ENCODE measurements at places on chromosomes 7 and 10.

DNA sequence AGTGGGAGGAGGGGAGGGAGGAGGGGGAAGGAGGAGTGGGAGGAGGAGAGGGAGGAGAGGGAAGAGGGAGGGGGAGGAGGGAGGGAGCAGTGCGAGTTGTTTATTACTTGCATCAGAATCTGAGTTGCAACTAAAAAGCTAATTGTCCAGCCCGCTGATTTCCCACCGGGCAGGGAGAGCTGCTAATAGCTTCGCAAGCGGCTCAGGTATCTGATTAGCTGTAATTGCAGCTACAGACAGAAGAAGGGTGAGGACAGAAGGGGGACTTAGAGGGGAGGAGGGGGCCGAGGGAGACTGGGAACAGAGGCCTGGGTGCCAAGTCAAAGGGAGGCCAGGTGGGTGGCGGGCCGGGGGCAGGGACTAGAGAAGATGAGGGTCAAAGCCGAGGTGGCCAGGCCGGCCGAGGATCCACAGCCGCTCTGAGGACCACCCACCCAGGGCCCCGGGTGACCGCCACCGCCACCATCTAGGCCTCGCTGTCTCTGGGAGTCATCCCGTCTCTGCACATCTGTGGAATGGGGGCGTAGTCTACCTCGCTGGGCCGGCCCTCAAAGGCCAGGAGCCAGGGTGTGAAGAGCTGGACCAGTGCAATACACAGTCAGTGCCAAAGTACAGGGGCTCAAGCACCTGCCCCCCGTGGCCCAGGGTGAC is 54.2 kb downstream of the MICALL2 start:
- no peak overlapping the region for H3K27ac ChIP-seq
- no peak overlapping the region for H3K4me3 ChIP-seq
- H3K27me3 ChIP-seq: peaks cover 100% of the 10 kb centered on the region
- no peaks in the 10 kb centered on the region for H3K36me3 ChIP-seq

GRCh38 chr7:102427019-102427405 is 6.4 kb upstream of the ORAI2 start:
- H3K27me3 ChIP-seq: no peaks in the 10 kb centered on the region
- H3K27ac ChIP-seq: peak overlapping the region; percentile 12
- no peaks in the 10 kb centered on the region for H3K4me1 ChIP-seq
- no peak for DNase-seq
- H3K4me3 ChIP-seq: no peak overlapping the region
- H3K36me3 ChIP-seq: peaks cover 44% of the 10 kb centered on the region

- no peaks in the 10 kb centered on the region for H3K27me3 ChIP-seq
- no peak overlapping the region for H3K4me3 ChIP-seq
- no peaks in the 10 kb centered on the region for H3K36me3 ChIP-seq
- peak overlapping the region; percentile 63 for H3K27ac ChIP-seq
- no peaks in the 10 kb centered on the region for H3K4me1 ChIP-seq
Measured at GRCh38 chr10:112783351-112784021, 166.6 kb upstream of the TCF7L2 start.

GRCh38 chr10:29151005-29151404 is 137.9 kb upstream of the LYZL1 start:
- H3K36me3 ChIP-seq: no peaks in the 10 kb centered on the region
- no peaks in the 10 kb centered on the region for H3K27me3 ChIP-seq
- no peak overlapping the region for H3K27ac ChIP-seq
- DNase-seq: no peak
- no peak overlapping the region for H3K4me3 ChIP-seq

DNA sequence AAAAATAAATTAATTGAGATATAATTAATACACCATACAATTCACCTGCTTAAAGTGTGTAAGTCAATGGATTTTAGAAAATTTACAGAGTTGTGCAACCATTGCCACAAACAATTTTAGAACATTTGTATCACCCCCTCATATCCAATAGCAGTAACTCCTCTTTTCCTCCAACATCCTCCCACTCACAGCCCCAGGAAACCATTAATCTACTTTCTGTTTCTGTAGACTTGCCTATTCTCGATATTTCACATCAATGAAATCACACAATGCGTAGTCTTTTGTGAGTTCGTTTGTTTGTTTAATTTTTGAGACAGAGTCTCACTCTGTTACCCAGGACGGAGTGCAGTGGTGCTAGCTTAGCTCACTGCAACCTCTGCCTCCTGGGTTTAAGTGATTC is 13.7 kb upstream of the HERC4 start:
- DNase-seq: no peak
- H3K27me3 ChIP-seq: no peaks in the 10 kb centered on the region
- peak overlapping the region; percentile 58 for H3K4me3 ChIP-seq
- peaks cover 27% of the 10 kb centered on the region for H3K4me1 ChIP-seq
- peak overlapping the region; percentile 82 for H3K27ac ChIP-seq

- no peaks in the 10 kb centered on the region for H3K36me3 ChIP-seq
- no peak overlapping the region for H3K4me3 ChIP-seq
- no peaks in the 10 kb centered on the region for H3K27me3 ChIP-seq
Measured at GRCh38 chr7:40151504-40151903, 16.7 kb downstream of the SUGCT start.

DNA sequence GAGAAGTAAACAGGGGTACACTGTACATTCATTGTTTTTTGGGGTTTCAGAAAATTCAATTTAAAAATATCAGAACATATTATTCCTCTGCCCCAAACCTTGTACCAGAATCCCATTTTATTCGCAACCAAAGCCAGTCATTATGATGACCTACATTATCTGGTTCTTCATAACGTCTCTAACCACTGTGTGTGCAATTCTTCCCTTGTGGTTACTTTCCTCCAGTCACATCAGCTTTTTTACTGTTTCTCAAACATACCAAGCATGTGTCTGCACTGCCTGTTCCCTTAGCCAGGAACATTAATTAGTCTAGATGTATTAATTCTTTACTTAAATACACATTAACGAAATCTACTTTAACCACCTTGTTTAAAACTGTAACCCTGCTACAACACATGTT is 64.8 kb downstream of the THSD7A start:
- H3K36me3 ChIP-seq: no peaks in the 10 kb centered on the region
- no peak overlapping the region for H3K4me3 ChIP-seq
- no peaks in the 10 kb centered on the region for H3K27me3 ChIP-seq
- DNase-seq: no peak
- H3K27ac ChIP-seq: no peak overlapping the region
- no peaks in the 10 kb centered on the region for H3K4me1 ChIP-seq

- H3K4me3 ChIP-seq: no peak overlapping the region
- no peaks in the 10 kb centered on the region for H3K36me3 ChIP-seq
- peaks cover 9% of the 10 kb centered on the region for H3K27me3 ChIP-seq
- H3K27ac ChIP-seq: no peak overlapping the region
- H3K4me1 ChIP-seq: peaks cover 11% of the 10 kb centered on the region
Measured at GRCh38 chr10:966466-967235, 21.6 kb upstream of the GTPBP4 start.

- H3K27ac ChIP-seq: no peak overlapping the region
- no peak overlapping the region for H3K4me3 ChIP-seq
- DNase-seq: no peak
- H3K27me3 ChIP-seq: no peaks in the 10 kb centered on the region
Measured at GRCh38 chr10:96678725-96679124, 41.6 kb downstream of the PIK3AP1 start.

DNA sequence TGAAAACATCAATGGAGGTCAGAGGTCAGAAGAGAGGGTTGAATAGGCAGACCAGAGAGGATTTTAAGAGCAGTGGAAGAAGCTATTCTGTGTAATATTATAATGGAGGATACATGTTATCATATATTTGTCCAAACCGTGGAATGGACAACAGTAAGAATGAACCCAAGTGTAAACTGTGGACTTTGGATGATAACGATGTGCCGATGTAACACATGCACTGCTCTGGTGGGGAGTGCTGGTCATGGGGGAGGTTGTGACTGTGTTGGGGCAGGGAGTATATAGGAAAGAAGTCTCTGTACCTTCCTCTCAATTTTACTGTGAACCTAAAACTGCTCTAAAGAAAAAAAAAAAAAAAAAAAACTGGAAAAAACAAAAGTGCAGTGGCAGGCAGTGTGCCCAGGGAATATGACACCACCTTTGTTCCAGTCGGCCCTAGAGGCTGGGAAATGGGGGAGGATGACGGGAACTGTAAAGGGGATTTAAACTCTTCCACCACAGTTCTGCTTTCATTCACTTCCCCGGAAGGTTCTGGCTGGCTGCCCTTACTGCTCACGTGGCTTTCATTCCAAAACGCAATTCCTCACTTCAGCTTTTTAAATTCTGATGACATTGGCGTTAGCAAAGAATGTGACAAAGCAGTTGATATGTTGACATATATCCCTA is 113.7 kb upstream of the ANKRD1 start:
- peaks cover 27% of the 10 kb centered on the region for H3K4me1 ChIP-seq
- no peaks in the 10 kb centered on the region for H3K36me3 ChIP-seq
- H3K27me3 ChIP-seq: no peaks in the 10 kb centered on the region

- no peak for DNase-seq
- H3K27me3 ChIP-seq: no peaks in the 10 kb centered on the region
- peaks cover 16% of the 10 kb centered on the region for H3K4me1 ChIP-seq
- no peaks in the 10 kb centered on the region for H3K36me3 ChIP-seq
- H3K4me3 ChIP-seq: no peak overlapping the region
Measured at GRCh38 chr7:69768986-69769595, 170.8 kb downstream of the AUTS2 start.

GRCh38 chr7:83486536-83486935 is 162.4 kb downstream of the SEMA3E start:
- H3K4me3 ChIP-seq: no peak overlapping the region
- no peaks in the 10 kb centered on the region for H3K36me3 ChIP-seq

- H3K36me3 ChIP-seq: no peaks in the 10 kb centered on the region
- no peak for DNase-seq
- peak overlapping the region; percentile 54 for H3K4me3 ChIP-seq
- H3K27ac ChIP-seq: no peak overlapping the region
Measured at GRCh38 chr10:101227429-101228152, 1.7 kb downstream of the LBX1 start.

GRCh38 chr10:117137031-117137910 is 799 bp downstream of the VAX1 start:
- peaks cover 44% of the 10 kb centered on the region for H3K4me1 ChIP-seq
- H3K4me3 ChIP-seq: peak overlapping the region; percentile 58

DNA sequence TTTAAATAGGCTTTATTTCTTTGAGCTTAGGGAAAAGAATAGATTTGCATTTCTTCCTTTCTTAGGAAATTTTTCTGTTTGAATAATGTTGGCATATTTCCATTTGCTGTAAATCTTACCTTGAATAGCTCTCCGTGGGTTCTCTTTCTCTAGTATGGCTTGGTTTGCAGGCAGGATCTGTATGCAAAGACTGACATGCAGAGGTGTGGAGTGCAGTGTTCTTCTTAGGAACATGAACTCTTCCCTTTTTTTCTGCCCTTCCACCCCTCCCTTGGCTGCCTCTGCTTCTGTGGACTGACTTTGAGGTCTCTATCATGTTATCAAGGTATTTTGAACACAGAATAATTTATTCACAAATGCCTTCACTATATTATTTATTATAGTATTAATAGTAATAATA is 222.8 kb downstream of the LHFPL3 start:
- no peak for DNase-seq
- no peaks in the 10 kb centered on the region for H3K4me1 ChIP-seq
- no peaks in the 10 kb centered on the region for H3K36me3 ChIP-seq
- H3K27ac ChIP-seq: no peak overlapping the region
- no peaks in the 10 kb centered on the region for H3K27me3 ChIP-seq
- no peak overlapping the region for H3K4me3 ChIP-seq

DNA sequence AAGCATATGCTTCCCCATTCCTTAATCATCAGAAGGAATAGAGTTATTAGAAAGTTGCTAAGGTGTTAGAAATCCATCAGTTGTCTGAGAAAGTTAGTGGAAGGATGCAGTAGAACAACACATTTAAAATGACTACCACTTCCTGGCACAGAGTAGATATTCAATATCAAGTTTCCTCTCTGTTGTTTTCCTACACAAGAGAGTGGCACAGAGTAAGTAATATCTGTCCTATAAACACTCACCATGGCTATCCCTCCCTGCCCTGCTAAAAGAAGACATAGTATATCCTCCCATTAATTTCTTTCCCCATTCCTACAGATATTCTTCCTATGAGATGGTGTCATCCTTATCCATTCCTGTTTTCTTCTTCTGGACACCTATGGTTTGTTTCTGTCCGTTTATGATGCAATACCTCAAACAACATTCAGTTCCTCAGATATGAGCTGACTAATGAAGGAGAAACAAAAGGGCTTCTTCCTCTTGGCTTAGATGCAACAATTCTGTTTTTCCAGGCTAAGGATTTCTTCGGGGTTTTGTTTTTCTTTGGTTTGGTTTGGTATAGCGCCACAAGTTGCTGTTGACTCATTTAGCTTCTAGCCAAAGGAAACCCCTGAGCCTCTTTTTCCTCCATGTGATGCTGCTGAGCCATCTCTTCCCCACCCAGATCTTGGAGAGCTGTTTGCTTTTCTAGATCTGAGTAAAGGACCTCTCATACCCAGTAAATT is 32.9 kb upstream of the BPGM start:
- H3K4me1 ChIP-seq: no peaks in the 10 kb centered on the region
- H3K27me3 ChIP-seq: no peaks in the 10 kb centered on the region
- no peak overlapping the region for H3K4me3 ChIP-seq
- H3K36me3 ChIP-seq: no peaks in the 10 kb centered on the region
- DNase-seq: no peak

- H3K27me3 ChIP-seq: no peaks in the 10 kb centered on the region
- peaks cover 51% of the 10 kb centered on the region for H3K36me3 ChIP-seq
- peak overlapping the region; percentile 99 for H3K4me3 ChIP-seq
- peak overlapping the region; percentile 84 for H3K27ac ChIP-seq
- no peak for DNase-seq
- peaks cover 55% of the 10 kb centered on the region for H3K4me1 ChIP-seq
Measured at GRCh38 chr7:2231992-2232765, 566 bp downstream of the MAD1L1 start.

DNA sequence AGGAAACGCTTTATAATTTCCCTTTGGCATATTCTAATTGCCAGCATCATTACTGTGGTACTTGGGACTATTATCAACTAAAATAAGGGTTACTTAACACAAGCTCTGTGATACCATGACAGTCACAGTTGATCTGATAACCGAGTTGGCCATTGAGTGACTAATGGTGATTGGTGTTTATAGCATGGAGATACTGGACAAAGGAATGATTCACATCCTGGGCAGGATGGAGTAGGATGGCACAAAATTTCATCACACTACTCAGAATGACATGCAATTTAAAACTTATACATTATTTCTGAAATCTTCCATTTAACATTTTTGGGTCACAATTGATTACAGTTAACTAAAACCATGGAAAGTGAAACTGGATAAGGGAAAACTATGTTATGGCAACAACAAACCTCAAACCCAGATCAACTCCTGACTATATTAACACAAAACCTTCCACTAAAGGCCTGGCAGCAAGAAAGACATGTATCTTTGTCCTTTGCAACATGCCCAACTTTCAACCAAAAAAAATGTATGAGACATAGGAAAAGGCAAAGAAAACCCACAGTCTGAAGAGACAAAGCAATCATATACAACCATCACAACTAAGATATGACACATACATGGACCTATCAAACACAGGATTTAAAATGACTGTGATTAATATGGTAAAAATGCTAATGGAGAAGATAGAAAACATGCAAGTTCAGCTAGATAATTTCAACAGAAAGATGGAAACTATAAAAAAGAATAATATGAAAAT is 208.5 kb upstream of the NRP1 start:
- no peaks in the 10 kb centered on the region for H3K27me3 ChIP-seq
- no peaks in the 10 kb centered on the region for H3K36me3 ChIP-seq
- H3K4me3 ChIP-seq: no peak overlapping the region
- no peaks in the 10 kb centered on the region for H3K4me1 ChIP-seq
- DNase-seq: no peak

- H3K4me1 ChIP-seq: no peaks in the 10 kb centered on the region
- no peak for DNase-seq
- no peak overlapping the region for H3K27ac ChIP-seq
- H3K36me3 ChIP-seq: no peaks in the 10 kb centered on the region
- no peak overlapping the region for H3K4me3 ChIP-seq
Measured at GRCh38 chr7:24143547-24143946, 140.4 kb upstream of the NPY start.

GRCh38 chr7:127950233-127950935 is 80.9 kb downstream of the LRRC4 start:
- H3K27me3 ChIP-seq: no peaks in the 10 kb centered on the region
- peaks cover 4% of the 10 kb centered on the region for H3K4me1 ChIP-seq
- H3K4me3 ChIP-seq: no peak overlapping the region
- no peak for DNase-seq
- no peak overlapping the region for H3K27ac ChIP-seq
- no peaks in the 10 kb centered on the region for H3K36me3 ChIP-seq

Data from left ventricle myocardium inferior (tissue), 1 donor.